ENCODE measurements at places on chromosomes 5 and 9.
A peak's percentile ranks its signal among the peaks of the same experiment; 100 is the strongest.

GRCh38 chr5:38330207-38330606, 71.8 kb downstream of the EGFLAM start:
- no peak for DNase-seq

DNA sequence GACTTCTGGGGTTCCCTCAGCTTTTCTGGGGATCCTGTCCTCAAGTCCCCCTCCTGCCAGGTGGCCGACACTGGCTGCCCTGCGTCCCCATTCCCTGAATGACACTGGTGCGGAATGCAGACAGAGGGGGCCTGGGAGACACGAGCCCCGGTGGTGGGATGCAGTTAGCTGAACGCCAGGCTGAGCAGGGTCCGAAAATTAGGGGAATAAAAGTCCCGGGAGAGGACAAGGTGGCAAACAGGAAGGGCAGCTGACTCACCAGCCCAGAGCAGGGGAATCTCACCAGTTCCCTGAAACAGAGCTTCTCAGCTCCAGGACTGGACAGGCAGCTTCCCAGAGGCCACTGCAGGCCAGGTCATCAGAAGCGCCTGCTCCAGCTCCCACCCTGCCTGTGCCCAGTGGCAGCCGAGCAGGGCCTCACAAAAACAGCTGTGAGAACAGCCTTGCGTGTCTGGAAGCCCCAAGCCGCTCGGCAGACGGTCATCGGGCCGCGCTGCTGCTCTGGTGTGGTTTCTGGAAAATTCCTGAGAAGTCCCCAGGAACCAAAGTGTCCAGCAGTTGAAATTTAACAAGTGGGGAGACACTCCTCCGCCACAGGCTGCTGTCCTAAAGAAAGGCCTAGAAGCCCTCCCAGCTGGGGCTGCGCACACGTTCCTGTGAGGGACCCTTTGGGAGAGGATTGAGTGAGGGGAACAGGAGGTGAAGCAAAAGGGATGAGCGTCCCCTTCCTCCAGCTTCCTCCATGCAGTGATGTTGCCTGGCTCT, 47.6 kb upstream of the EXOC3 start:
- peak; percentile 12 for DNase-seq

- peak; percentile 74 for DNase-seq
Measured at GRCh38 chr9:72589667-72590521, 68.5 kb downstream of the TMC1 start.

DNA sequence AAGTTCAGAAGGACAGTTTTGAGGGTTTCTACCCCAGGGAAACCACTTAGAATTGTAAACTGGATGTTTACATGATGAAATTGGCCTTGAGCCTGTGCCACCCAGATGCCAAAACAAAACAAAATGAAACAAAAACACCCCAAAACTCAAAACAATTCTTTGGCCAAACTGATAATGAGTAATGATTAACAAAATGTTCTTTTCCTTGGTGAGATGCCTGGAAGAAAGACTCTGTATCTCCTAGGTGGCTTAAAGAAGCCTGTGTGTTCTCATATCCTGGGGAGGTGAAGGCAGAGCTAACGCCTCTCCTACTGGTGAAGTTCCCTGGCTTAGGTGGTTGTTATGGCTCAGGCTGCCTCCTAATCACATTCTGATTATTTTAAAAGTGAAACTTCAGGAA, 120.5 kb downstream of the NPR3 start:
- no peak for DNase-seq

GRCh38 chr9:12798066-12798770, 23.4 kb downstream of the LURAP1L start:
- DNase-seq = no peak

DNA sequence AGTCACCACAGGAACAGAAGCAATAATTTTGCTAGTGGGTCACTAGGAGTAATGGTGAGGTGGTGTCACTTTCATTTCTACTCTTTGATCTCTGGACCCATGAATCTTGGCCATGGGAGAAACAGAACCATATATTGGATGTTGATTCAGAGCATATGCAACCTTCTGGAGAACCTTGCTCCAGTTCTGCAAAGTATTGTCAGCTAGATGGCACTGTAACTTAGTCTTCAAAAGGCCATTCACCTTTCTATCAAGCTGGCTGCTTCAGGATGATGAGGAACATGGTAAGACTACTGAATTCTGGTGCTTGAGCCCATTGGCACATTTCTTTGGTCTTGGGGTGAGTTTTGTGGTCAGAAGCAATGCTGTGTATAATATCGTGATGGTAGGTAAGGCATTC, 129.1 kb upstream of the FBN2 start:
- DNase-seq = no peak

- no peak for DNase-seq
Measured at GRCh38 chr5:169703813-169704212, 66.7 kb downstream of the DOCK2 start.

GRCh38 chr5:33981408-33982162, 2.9 kb downstream of the SLC45A2 start:
- no peak for DNase-seq

DNA sequence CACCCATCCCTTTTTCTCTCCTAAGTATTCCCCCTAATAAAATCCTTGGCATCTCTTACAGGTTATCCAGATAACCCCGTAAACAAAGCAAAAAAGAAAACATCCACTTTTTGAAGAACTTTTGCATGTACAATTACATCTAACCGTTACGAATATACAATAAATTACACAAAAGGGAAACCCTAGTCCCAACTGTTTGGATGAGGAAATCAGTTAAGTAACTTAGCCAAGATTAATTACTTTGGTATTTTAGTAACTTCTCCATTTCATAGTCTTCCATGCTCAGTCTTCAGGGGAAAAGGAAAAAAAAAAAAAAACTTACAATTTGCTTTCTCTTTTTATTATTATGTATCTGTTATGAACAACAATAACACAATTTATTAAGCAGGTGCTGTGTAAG, 212.9 kb downstream of the ACTL7B start:
- peak; percentile 89 for DNase-seq

GRCh38 chr5:91025449-91025848, 357.7 kb downstream of the ARRDC3 start:
- no peak for DNase-seq

DNA sequence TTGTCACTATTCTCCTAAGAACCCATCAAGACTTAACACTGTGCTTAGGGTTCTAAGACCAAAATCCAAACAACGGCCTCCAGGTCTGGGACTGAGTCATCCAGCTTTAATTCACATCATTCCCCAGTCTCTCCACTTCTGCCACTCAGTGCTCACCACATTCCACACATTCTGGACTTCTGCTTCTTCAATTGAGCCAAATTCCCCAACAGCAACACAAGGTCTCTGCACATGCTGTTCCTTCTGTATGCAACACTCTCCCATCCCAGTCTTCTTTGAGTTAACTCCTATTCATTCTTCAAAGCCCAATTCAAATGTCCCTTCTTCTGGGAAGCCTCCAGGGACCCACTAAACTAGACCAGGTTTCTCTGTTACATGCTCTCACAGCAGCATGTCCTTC, 97.8 kb downstream of the GPR21 start:
- DNase-seq = no peak

DNA sequence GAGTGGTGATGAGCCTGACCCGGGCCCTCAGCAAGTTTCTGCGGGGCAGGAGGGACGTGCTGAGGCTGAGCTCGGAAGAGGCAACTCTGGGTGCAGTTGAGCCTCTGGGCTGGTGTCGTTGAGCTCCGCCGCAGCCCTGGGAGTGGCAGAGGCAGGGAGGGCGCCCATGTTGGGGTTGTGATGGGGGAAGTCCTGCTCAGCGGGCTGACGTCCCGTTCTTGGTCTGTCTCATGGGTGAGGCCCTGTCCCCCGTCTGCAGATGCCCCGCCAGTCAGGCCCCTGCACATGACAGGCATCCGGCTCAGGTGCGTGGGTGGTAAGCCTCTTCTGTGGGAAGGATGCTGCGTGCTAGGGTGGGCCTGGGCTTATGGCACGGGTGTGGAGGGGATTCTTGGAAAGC, 64.3 kb downstream of the RXRA start:
- no peak for DNase-seq

DNA sequence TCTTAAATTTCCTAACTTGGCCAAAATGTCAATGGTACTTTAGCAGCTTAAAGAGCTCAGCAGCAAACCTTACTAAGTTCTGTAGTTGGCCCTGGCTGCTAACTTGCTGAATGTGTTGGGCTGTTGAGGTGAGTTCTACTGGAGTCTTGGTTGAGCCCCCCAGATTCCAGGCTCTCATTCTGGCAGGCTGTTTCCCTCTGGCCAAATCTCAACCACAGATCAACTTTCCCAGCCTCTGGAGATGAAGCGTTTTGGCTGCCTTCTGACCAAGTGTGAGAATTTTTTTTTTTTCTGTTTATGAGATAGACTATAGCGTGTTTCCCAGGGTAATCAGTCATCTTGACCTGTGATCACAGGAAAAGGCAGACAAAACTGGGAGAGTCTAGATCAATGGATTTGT, 343.7 kb downstream of the EBF1 start:
- DNase-seq = no peak

GRCh38 chr5:131968396-131968954, 23.0 kb upstream of the MEIKIN start:
- DNase-seq = no peak

DNA sequence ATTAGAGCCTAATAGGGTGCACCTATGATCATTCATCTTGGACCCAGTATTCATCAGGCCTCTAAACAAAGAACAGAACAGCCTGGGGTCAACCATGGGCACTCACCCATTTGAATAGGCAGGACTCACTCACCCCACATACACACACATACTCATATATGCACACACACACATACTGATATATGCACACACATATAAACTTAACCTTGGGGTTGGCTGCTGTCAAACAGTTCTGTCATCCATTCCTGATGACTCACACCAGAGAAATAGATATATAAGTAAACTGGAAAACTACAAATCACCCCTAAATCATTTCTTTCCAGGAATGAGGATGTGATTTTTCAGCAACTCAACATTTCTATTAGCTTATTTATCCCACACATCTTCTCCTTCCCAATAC, 51.3 kb downstream of the ARL15 start:
- no peak for DNase-seq

DNA sequence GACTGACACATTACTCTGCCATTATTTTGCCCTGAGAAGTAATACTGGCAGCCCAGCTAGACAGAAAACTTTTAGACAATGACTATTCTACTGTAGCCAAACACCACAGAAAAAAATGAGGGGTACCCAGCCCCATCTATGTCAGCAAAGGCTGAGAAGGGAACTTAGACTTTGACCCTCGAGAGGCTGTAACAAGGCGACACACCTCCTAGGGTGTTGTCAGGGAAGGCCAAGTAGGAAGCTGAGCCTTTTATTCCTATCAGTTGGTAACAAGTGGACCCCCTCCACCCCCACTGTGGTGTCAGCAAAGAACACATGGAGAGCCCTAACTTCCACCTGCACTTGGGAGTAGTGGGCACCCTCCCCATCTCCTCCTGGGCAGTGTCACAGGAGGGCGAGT, 55.6 kb downstream of the SPTLC1 start:
- DNase-seq = no peak

DNA sequence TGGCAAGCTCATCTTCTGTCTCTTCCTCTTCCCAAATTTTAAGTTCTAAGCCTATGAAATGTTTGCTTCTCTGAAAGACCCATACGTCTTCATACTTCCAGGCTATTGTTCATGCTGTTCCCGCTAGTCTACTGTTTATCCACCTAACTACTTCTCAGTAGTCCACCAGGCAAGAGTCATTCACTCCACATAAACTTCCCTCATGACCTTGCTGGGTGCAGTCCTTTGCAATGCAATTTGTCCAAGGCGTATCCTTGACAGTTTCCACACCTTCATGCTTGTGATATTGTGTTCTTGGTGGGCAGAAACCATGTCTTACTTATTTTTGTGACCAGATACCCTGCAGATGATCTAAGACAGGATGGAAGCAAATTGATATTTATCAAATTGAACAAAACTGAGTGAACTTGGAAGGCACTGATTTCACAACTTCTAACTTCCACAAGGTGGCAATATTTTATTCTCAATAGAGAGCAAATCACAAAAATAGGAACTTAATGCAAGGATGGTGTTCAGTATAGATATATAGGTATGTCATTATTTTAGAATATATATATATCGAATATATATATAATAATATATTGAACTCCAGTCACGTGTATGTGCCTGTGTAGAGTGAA, 30.3 kb downstream of the TYRP1 start:
- no peak for DNase-seq

- DNase-seq = no peak
Measured at GRCh38 chr9:89304834-89305188, 6.2 kb upstream of the CKS2 start.

DNA sequence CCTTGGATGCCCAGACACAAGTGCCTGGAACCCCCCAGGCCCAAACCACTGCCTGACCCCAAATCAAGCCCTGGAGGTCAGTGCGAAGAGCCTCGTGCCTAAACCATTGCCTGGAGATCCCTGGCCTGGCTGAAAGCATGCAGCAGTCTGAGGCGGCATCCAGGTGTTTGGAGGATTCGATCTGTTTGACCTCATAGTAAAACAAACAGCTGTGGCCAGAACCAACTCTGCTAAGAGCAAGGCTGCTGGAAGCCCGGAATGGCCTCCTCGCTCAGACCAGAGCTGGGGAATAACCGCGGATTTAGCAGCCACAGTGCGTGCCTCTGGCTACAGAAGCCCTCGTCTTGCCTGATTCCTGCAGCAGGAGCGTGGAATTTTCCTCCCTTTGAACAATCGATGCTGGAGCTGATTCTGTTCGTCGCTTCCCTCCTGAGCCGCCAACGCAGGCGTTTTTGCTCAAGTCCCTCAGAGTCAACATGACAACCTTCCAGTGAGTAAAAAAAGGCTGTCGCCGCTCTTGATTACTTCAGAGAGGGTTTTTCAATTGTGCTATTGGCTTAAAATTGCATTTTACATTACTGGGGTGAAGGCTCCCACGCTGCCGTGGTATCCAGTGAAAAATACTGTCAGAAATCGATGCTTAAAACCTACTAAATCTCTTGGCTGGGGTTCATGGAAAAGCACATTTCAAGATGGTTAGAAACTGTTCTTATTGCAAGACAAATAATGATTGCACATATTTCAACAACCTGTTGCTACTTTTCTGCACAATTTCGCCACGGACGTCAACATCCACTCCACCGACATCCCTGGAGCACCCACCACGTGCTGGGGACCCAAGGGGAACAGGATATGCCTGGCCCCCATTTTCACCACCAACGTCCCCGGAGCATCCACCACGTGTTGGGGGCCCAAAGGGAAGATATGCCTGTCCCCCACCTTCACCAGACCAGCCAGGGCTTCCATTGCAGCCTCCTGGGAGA, 190.0 kb downstream of the OLFM1 start:
- DNase-seq = no peak

DNA sequence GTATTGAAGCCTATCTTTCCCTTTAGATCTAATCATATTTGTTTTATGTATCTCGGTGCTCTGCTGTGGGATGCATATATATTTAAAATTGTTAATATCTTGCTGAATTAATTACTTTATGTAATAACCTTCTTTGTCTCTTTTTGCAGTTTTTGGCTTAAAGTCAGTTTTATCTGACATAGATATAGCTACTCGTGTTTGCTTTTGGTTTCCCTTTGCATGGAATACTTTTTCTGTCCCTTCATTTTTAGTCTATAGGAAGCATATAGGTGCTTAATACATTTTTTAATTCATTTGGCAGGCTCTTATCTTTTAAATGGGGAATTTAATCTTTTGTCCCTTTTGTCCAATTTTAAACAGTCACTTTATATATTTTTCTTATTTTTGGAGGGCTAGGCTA, 360.6 kb upstream of the PRR16 start:
- DNase-seq = no peak

Data from MV-4-11 (cell line).